Activated naive CD4-positive, alpha-beta T cell treated with anti-CD3 and anti-CD28 coated beads for 36 hours (primary cell): ENCODE measurements at places on chromosomes 2 and 18. TPM values are rescaled to one million over a fixed set of nuclear protein-coding genes. Genes with fewer than 3 reads are reported as not detected.

The TDRD15 gene
- not detected for total RNA-seq

The HTR2B gene
- not detected for total RNA-seq

DNA sequence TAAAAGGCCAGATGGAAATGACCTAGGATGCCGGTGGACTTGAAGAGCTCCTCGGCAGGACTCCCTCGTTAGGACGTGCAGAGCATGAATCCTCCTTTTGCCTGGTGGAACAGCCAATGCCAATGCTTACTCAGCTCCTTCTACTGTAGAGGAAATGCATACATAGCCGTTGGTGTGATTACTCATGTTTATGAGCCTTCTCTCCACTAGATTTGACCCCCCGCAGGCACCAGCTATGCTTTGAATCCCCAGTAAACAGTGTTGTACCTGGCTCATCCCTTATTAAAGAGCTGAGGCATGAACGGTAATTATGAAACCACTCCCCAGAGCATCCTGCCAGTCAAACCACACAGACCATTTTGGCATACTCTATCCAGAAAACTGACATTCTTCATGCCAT lies 172.8 kb downstream of the ANTXR1 start:
- H3K4me3 ChIP-seq = no peak overlapping the region
- H3K27ac ChIP-seq = no peak overlapping the region

DNA sequence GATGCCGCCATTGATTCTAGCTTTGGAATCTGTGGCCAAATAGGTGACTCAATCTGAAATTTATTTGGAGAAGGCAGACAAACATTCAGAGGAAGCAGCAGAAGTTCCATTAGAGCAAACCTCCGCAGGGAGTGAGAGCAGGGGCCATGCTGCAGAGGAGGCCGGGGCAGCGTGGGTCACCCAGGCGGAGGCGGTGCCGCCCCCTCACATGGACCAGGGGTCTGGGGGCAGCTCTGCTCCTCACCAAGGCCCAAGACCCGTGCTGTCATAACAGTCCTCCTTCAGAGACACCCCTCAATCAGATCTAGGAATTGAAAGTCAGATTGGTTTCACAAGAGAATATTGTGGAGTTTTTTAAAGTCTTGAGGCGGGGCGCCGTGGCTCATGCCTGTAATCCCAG lies 92.4 kb downstream of the GBX2 start:
- H3K4me3 ChIP-seq = no peak overlapping the region
- H3K4me1 ChIP-seq = no peaks in the 10 kb centered on the region
- H3K36me3 ChIP-seq = no peaks in the 10 kb centered on the region

DNA sequence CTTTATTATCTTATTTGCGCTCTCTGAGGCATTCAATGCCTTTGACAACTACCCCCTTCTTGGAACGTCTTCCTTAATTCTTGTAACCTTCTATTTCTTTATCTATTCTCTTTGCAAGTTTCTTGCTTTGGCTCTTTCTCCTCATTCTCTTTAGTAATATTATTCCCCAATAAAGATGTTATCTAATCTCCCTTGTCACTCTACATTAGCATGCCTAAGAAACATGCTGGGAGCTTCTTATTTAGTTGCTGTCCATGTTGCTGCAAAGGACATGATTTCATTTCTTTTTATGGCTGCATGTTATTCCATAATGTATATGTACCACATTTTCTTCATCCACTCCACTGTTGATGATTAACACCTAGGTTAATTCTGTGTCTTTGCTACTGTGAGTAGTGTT lies 113.7 kb downstream of the RDH14 start:
- no peaks in the 10 kb centered on the region for H3K4me1 ChIP-seq
- no peak for DNase-seq

GRCh38 chr2:31378791-31379501 lies 35.6 kb downstream of the XDH start:
- no peak for DNase-seq
- no peaks in the 10 kb centered on the region for H3K36me3 ChIP-seq
- no peak overlapping the region for H3K27ac ChIP-seq
- no peaks in the 10 kb centered on the region for H3K4me1 ChIP-seq
- H3K27me3 ChIP-seq = no peaks in the 10 kb centered on the region
- H3K4me3 ChIP-seq = no peak overlapping the region
